ENCODE measurements at places on chromosomes 2 and 18.

- no peak for DNase-seq
Observed at GRCh38 chr2:182784058-182784706, 68.1 kb downstream of the DNAJC10 start.

DNA sequence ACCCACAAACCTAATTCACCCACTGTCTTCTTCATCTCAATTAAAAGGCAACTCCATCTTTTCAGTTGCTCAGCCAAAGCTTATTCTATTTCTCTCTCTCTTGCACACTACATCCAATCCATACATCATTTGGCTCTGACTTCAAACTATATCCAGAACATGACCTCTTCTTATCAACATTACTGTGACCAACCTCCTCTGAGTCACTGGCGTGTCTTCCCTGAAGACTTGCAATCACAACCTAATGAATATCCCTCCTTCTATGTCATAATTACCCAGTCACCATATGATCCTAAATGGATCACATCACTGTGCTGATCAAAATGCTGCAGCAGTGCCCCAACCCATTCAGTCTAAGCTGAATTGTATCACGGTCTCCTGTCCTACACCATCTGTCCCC is 22.6 kb upstream of the SULT1C3 start:
- no peak for DNase-seq

DNA sequence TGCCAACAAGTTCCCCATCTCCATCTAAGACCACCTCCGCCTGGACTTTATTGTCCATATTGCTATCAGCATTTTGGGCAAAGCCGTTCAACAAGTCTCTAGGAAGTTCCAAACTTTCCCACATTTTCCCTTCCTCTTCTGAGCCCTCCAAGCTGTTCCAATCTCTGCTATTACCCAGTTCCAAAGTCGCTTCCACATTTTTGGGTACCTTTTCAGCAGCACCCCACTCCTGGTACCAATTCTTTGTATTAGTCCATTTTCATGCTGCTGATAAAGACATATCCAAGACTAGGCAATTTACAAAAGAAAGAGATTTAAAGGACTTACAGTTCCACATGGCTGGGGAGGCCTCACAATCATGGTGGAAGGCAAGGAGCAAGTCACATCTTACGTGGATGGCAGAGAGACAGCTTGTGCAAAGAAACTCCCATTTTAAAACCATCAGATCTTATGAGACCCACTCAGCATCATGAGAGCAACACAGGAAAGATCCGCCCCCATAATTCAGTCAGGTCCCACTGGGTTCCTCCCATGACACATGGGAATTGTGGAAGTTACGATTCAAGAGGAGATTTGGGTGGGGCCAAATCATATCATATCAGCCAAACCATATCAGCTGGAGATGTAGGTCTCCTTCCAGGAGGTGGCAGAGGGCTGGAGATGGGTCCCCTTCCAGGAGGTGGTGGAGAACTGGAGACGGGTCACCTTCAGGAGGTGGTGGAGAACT is 19.8 kb upstream of the TXNDC2 start:
- no peak for DNase-seq

- DNase-seq, result no peak
Observed at GRCh38 chr2:15979759-15980604, 39.6 kb downstream of the MYCN start.

- no peak for DNase-seq
Observed at GRCh38 chr2:2933426-2933825, 444.2 kb downstream of the EIPR1 start.

DNA sequence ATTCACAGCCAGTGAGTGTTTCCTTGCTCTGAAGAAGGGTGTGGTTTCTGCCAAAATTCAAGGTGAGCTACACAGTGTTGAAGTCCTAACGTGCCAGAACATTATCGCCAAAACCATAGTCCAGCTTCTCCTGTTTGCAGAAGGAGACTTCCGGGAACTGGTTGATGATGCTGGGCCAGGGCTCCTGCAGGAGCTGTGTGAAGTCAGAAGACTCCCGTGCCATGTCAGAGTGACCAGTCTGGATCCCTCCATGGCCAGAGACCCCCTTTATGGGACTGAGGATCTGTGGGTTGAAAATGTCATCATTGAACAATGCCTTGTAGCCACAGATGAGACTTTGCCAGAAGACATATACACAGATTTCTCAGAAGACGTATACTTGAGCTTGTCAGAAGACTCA is 96.0 kb upstream of the RAB12 start:
- no peak for DNase-seq

GRCh38 chr2:67243919-67244318 is 153.2 kb upstream of the ETAA1 start:
- no peak for DNase-seq

DNA sequence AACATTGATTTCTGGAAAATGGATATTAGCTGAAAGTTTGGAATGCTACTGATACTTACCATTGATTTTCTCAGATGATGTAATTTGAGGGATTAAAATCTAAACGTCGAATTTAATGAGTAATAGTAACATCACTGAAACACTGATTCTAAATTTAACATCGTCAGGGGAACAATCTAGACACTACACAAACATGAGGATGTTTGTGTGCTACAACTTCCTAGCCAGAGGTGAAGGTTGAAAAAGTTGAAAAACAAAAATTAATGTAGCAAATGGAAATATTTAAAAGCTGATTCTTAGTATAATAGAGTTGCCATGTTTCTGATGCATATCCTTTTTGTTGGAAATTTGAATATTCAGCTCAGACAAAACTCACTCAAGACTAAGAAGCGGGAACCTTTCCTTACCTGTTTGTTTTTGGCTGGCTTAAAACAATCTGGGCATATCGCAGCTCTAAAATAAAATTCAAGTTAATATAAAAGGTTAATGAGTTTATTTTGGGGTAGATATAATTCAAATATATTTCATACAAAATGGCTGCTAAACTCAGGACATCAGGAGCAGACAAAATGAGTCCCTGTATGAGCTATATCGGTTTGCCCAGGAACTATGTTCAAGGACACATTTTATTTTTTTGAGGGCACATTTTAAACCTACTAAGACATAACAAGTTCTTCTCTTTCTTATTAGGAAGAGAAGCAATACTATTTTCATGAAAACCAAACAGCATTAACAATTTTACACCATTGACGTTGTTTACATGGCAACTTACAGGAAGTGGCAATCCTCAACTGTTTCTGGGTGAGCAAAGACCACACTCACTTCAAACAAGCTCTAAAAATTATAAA is 52.6 kb upstream of the PEX13 start:
- DNase-seq, result no peak

- no peak for DNase-seq
Observed at GRCh38 chr2:99706735-99707134, 216.9 kb upstream of the REV1 start.

DNA sequence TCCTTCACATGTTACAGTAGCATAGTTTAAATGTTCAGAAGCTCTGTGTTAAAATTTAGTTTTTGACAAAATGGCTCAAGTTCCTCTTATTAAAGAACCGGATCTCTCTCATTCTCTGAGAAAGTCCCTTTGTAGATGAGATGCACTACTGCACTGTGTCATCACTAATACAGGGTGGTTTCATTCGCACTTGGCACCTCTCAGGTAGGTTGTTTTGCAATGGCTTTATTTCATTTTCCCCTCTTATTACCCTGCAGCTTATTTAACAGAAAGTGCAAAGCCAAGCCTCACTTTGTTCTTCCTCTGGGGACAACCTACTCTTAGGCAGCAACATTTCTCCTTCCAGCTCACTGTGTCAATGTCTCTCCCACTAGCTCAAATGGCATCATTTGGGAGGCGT is 185.1 kb downstream of the DLGAP1 start:
- DNase-seq, result no peak

- peak; percentile 35 for DNase-seq
Observed at GRCh38 chr2:234032279-234032856, 18.1 kb upstream of the SPP2 start.

GRCh38 chr2:128727404-128727803 is 408.7 kb upstream of the HS6ST1 start:
- DNase-seq, result no peak

DNA sequence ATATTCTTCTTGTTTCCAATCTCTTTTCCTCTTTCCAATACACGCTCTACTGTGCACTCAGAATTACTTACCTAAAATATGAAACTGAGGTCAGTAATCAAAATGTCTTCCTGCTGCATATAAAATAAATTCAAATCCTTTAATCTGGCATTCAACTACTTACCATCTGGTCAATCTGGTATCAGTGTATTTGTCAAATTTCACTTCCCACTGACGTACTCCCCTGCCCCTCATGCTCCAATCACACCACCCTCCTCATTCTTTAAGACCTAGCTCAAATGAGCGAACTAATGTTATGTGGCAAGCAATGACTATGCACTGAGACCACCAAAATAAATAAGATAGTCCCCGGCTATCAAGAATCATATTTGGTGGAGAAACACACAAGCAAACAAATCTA is 6.7 kb downstream of the ASB3 start:
- no peak for DNase-seq

DNA sequence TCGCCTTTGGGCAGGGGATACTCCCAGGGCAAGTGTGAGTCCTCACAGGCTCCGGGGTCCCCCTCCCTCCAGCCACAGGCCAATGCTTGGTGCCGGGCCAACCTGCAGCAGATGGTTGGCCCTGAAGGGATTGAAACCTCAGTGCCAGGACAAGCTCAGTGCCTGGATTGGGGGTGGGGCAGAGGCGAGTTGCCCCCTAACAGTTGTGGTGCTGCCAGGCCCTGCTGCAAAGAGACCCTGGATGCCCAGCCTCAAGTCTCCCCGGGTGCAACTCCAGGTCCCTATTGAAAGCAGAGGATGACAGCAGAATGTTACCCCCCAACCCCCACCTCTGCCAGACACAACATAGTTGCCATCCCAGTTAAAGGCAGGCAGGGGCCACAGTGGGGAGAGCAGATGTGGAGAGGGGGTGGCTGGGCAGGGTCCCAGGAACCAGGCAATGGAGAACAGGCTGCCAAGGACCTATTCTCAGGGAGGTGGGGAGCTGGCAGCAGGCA is 9.5 kb upstream of the RNF103 start:
- DNase-seq, result no peak

DNA sequence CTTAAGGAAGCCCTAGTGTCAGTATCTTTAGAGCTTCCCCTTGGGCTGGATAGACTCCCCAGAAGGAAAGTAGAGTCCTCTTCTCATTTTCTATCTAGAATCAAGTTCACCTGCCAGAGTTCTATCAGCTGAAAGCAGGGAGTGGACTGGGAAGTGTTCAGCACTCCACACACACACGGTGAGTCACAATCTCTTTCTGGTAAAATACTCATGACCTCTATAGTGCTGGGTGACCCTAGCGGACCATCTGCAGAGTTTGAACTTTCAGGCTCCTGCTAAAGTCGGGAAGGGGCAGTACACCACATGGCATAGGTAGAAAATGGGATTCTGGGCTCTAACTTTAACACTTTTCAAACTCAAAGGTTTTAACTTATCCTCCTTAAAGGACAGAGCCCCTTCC is 43.3 kb downstream of the SAP130 start:
- no peak for DNase-seq

DNA sequence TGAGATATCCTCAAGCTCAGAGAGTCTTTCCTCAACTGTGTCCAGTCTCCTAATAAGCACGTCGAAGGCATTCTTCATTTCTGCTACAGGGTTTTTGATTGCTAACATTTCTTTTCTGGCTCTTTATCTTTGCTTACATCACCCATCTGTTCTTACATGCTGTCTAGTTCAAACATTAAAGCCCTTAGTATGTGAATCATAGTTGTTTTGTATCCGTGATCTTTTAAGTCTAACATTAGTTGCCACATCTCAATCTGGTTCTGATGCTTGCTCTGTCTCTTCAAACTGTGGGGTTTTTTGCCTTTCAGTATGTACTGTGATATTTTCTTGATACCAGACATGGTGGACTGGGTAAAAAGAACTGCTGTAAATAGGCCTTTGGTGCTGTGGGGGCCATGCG is 235.2 kb downstream of the SH3RF3 start:
- no peak for DNase-seq

- no peak for DNase-seq
Observed at GRCh38 chr18:5106730-5107129, 90.3 kb downstream of the AKAIN1 start.

DNA sequence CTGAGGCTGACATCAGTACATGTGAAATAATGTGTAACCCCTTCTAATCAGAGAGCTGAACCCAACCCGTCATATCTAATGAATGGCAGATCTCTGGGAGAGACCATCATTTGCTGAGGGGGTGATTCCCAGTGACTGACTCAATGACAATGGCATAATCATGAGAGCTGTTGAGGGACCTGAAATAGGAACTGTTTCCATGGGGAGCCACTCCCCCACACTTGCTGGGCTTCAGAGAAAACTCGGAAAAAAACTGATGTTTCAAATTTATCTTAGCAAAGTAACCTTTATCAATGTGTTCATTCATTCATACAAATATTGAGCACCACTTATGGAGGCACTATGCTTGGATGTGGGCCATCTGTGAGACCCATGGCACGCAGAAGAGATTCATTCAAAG is 93.4 kb upstream of the ZBTB14 start:
- no peak for DNase-seq

- DNase-seq, result no peak
Observed at GRCh38 chr18:63487676-63488075, 10.9 kb downstream of the SERPINB5 start.

DNA sequence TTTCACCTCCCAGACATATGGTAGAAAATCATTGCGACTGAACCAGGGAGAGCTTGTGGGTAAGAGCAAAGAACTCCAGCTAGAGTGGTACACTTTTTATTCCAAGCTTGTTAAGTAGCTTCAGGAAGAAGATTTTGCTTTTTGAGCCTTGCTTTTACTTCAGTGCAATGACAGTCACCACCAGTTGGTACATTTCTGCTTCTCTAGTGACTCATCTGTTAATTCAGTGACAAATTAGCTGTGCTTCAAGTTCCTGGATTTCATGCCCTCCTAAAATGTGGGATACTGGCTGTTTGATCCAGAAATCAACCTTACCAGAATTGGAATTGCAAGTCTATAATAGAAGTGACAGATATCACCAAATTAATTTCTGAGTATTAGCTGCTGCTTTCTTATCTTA is 117.6 kb upstream of the TTN start:
- DNase-seq, result no peak

DNA sequence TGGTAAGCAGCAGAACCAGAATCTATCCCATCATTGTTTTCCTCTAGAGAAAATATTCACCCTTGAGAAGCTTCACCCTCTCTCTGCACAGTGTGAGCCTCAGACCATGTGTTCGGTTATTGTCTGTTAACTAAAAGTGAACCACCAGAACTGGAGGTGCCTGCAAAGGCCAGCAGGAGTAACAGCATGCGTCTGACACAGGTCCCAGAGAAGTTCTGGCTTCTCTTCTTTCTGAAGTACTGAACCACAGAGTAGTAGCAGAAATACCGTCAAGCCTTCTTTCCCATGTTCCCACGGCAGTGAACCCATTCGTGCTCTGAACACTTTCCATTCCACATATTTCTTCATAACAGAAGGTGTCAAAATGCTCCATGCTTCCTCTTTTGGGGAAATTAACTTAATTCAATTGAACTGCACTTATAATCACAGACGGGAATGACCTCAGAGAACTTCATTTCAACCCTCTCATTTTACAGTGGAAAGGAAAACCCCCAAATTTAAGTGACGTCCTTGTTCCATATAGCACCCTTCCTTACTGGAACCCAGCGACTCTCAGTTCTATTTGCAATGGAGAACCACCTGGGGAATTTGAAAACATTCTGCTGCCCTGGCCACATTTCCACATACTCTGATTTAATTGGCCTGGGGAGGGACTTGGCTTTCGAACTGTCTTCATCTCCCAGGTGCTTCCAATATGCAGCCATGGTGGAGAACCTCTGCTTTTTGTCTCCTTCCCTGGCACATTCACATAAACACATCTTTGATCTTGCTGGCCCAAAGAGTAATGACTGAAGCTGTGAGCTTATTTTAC is 519.1 kb downstream of the RNF144A start:
- no peak for DNase-seq

GRCh38 chr18:74197705-74198341 is 49.5 kb downstream of the TIMM21 start:
- no peak for DNase-seq

All from effector CD4-positive, alpha-beta T cell (primary cell).